ENCODE measurements at places on chromosomes 4 and X.

- no peak for DNase-seq
Measured at GRCh38 chr4:1794809-1795298, 1.8 kb downstream of the FGFR3 start.

GRCh38 chrX:125622899-125623298, 303.2 kb downstream of the TEX13C start:
- no peak for DNase-seq

- DNase-seq = no peak
Measured at GRCh38 chrX:29110041-29110440, 522.8 kb downstream of the IL1RAPL1 start.

- DNase-seq = no peak
Measured at GRCh38 chrX:39581411-39581810, 516.3 kb downstream of the BCOR start.

DNA sequence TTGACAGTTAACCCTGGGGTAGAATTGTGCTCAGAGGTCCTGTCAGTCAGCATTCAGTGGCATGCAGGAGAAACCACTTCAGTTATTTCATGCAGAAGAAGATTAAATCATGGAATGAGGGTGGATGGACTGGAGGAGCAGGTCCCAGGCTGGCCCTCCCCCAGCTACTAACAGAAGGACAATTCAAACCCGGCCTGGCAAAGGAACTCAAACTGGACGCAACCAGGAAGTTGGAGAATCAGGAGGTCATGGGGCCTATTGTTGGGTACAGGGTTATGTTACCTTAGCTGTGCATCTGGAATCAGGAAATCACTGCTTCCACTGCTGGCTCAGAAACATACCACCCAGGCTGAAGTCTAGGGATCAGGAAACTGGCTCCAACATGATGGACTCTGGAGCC, 121.4 kb downstream of the GPAT3 start:
- no peak for DNase-seq

DNA sequence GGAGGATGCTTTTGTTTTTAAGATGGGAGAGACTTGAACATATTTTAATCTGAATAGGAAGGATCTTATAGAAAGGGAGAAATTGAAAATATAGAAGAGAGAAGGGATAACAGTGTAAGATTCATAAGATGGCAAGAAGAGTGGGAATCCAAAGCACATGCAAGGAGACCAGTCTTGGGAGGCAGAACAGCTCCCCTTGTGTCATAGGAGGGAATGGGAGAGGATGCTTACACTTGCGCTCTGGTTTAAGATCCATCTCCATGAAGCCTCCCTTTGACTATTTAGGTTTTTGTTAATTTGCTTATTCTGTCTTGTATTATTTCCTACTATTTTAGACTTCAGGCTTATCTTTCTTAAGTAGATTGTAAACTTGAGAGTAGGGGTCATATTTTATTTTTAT, 42.7 kb downstream of the KIF4A start:
- DNase-seq = no peak

DNA sequence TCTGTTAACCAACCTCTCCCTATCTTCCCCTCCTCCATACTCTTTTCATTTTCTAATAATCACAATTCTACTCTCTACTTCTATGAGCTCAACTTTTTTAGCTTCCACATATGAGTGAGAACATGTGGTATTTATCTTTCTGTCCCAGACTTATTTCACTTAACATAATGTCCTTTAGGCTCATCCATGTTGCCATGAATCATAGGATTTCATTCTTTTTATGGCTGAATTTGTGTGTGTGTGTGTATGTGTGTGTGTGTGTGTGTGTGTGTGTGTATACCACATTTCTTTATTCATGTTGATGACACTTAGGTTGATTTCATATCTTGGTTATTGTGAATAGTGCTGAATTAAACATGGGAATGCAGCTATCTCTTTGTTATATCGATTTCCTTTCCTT, 37.4 kb downstream of the RUFY3 start:
- no peak for DNase-seq

DNA sequence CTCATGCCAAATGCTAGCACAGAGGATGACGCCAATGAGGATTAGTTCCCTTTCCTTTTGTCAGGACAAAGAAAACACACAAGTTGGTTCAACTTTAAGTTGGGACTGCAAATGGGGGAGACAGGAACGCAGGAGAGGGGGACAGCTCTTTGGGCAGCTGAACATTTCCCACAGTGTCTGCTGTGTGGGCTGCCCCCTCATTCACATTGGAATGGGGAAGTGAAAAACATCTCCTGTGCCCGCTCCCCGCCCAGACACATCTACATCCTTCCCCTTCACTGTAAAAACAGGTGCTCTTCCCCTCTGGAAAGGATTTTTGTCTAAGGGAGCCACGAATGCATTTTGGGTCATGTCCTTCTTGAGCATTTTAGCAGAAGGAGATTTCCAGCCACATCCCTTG, 44.5 kb upstream of the TBC1D9 start:
- DNase-seq = no peak

- DNase-seq = no peak
Measured at GRCh38 chr4:135718019-135718418, 1516.4 kb upstream of the PABPC4L start.

DNA sequence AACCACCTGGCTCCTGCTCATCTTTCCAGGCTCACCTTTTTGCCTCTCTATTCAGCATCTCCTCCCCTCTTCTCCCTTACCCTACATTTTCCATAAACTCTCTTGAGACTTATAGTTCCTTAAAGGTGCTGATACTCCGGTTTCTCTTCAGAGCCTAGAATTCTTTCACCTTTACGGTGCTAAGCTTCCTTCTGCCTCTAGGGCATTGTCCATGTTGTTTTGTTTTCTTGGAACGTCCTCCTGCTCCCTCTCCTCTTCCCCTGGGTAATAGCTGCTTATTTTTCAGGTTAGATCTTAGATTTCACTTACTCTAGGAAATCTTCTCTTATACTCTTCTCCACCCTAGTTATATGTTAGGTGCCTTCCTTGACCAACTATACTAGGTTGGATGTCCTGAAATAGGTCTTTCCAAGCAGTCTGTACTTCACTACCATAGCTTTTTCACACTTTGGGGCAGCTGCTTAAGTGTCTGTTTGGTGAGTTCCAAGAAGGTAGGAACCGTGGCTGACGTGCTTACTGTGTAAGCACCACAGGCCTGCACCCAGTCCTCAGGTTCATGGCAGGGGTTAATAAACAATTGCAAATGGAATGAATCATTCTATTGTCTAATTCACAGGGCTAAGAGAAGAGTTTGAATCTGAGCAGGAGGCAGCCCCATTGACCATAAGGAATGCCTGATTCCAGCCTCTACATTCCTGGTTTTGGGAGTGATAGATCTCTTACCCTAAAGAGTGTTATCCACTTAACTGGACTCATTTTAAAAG, 227.5 kb downstream of the MGST2 start:
- DNase-seq = no peak

- DNase-seq = no peak
Measured at GRCh38 chr4:11529625-11530201, 101.0 kb upstream of the HS3ST1 start.

- peak; percentile 30 for DNase-seq
Measured at GRCh38 chr4:141133146-141133998, at the start of gene RNF150. TSS of gene RNF150 (minus strand) at chr4:141133469.

GRCh38 chr4:116020141-116020722, 906.8 kb upstream of the NDST4 start:
- DNase-seq = no peak

DNA sequence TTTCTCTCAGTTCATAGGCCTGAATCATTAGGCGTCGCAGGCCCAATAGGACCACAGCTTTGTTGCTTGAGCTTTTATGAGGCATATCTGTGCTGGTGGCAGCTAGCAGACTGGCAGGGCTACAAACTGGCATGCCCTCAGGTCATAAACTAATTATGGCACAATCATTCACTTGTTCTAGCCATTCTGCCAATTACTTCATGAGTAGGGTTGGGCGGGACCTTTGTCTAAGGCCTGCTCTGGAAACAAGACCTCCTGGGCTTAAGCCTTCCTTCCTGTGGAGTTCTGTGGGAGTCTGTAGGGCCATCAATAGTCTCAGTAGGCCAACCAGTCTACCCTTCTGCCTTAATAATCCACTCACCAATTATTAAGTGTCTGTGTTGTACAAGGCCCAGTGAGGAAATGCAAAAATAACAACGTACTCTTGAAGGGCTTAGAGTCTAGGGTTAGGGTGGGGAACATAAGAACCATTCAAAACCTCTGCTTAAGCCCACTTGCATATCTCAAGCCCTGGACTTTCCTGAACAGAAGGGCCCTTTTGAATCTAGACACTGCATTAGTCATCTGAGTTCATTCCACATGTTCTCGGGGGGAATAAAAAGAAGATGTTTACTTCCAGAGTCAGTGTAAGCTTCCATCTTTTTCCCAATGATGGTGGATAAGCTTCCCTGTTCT, 44.5 kb downstream of the SHROOM4 start:
- DNase-seq = no peak

GRCh38 chr4:41751449-41752061, 3.0 kb upstream of the PHOX2B start:
- no peak for DNase-seq

Measured in activated T-cell treated with anti-CD3 and anti-CD28 coated beads for 24 hours (primary cell).